ENCODE measurements at places on chromosomes 2 and 18.

DNA sequence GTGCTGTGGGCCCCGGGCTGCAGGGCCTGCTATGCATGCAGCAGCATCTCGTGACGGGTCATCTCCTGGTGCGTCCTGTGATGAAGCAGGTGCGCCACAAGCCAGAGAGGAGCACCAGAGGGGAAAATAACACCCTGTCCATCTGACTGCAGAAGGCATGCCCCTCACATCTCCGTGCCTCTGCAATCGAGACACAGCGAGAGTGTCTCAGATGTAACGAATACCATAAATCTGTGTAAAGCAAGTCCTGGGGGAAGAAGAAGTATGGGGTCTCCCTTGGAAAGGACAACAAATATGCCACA, 137.5 kb downstream of the PTGR3 start:
- DNase-seq = no peak

GRCh38 chr2:18153741-18154140, 275.3 kb downstream of the KCNS3 start:
- no peak for DNase-seq

DNA sequence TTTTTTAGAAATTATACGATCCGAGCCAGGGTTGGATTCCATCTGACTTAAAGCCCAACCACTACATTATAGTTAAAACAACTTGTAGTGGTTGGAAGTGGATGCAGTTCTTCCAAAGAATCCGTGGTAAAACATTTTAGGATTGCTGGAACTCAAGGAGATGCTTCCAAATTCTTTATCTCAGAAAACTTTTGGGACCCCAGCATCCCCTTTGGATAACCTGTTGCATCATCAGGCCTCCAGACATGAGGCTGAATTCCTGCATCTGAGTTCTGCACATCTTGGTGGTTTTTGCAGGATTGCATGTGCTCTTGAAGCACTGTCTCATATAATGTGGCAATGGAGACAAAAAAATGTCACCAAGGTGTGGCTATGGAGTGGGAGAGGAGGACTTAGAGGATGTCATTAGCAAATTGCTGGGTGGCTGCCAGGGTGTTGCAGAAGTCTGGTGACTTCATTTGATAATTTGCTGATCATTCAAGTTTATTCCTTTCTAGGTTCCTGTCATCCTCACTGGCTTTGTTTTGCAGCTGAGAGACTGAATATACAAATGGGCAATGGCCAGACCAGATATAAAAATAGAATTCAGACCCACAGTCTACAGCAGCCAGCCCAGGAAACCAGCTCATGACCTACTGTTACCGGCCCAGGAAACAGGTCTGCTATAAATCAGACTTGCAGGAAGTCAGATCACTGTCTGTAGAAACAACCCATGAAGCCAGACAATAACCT, 207.7 kb downstream of the BCL2 start:
- DNase-seq = no peak

DNA sequence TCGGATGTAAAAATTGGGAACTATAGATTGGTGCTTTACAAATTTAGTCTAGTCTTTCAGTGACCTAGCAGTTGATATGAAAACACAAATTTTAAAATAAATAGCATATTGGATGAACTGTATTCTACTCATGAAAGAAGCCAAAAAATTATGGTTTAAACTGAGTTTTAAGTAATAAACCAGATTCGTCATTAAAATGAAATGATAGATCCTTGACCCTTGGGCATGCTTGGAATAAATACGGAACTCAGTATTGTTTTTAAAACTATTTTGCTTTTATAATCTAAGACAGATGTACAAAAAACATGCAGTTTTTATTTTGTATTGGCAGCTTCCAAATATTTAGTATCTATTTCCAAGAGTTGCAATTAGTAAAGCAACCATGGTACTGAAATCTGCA, 34.6 kb upstream of the TBR1 start:
- DNase-seq = no peak

GRCh38 chr18:7038330-7038851, 79.2 kb downstream of the LAMA1 start:
- peak; percentile 94 for DNase-seq

- no peak for DNase-seq
These were observed 10.8 kb downstream of the DSG2 start for GRCh38 chr18:31508781-31509180.

DNA sequence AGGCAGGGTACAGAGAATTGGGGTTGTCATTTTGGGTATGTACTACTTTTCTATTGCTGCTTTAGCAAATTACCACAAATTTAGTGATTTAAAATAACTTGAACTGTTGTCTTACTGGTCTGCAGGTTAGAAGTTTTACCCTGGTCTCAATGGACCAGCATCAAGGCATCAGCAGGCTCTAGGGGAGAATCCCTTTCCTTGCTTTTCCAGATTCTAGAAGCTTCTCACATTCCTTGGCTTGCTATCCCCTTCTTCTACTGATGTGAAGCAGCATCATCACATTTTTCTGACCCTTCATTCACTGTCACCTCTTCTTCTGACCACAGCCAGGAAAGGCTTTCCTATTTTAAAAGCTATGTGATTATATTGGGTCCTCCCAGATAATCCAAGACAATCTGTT, 237.8 kb upstream of the RBMS1 start:
- DNase-seq = no peak

- no peak for DNase-seq
These were observed 35.0 kb downstream of the CERKL start for GRCh38 chr2:181621779-181622490.

- DNase-seq = no peak
These were observed 67.9 kb downstream of the BCL11A start for GRCh38 chr2:60485550-60485949.

DNA sequence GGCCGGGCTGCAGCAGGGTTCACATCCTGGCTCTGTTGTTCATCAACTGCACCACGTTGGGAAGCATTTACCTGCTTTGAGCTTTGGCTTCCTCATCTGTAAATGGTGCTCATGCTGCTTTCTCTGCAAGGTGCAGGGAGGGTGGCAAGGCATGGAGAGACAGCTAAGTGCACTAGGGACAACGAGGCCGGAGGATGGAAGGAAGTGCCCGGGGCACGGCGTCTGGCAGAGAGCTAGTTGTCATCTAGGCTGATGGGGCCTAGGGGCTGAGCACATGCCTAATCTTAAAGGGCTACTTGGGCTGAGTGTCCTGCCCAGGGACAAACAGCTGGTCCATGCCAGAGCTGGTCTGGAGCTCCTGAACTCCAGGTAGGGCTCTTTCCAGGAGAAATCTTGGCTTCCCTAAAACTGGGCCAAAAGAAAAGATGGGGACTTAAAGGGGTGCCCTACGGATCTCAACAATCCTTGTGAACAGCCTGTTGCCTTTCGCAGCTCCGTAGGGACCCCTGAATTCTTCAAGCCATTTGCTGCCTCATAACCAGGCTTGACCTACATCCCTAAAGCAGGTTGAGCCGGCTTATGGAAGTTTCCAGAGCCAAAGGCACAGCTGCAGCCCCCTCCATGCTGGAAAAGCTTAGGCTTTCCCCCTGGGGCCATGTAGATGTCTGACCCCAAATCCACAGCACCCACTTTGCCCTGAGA, 130.8 kb downstream of the SMAD7 start:
- DNase-seq = no peak

DNA sequence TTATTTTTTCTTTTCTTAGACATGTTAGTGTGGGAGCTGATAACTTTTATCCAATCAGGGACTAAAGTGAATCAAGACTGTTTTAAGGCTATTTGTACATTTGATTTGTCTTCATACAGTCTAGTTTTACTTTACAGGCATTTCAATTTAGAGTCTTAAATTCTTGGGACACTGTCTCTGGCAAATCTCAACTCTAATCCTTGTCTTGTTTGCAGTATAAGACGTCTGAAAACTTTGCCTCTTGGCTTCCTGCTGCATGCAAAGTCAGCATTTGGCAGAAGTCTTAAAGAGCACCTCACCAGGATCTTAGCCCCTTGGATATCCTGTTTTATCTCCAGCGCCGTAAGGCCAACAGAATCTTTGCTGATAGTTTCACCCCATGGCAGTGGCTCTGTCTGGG, 30.3 kb downstream of the SPOPL start:
- DNase-seq = no peak

DNA sequence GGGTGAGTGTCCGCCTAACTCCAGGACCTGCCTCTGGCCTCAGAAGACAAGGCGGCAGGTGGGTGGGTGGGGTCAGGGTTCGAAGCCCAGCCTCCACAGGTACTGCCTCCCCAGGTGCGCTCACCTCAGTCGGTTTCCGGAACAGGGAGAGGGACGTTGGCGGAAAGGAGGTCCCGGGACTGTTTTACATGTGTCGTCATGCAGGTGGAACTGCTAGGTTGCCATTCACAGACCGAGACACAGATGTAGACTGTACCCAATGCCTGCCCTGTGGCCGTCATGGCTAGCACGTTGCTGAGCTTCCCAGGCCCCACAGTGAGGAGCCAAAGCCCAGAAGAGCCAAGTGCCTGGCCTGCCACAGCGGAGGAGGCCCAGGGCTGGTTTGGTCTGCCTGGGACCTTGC, 284.0 kb upstream of the HS6ST1 start:
- no peak for DNase-seq

GRCh38 chr2:119062179-119062578, 96.4 kb downstream of the C1QL2 start:
- no peak for DNase-seq

DNA sequence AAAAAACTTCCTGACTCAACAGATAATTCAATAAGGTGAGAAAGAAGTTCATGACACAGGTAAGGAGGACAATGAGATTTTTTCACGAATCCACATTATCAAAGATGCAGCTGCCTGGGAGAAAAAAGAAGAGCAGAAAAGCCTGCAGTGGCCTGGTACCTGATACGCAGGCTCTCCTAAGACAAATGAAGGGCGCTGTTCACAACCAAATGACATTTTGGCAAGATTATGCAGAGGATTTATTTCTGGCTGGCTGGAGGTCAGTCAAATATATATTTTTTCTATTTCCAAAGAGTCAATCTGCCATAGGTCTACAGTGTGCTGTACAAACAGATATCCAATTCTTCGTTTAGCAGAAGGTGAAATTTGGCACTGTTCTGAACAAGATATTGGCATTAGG, 257.3 kb downstream of the STK39 start:
- no peak for DNase-seq

GRCh38 chr2:176177580-176178037, 10.9 kb upstream of the HOXD1 start:
- no peak for DNase-seq

DNA sequence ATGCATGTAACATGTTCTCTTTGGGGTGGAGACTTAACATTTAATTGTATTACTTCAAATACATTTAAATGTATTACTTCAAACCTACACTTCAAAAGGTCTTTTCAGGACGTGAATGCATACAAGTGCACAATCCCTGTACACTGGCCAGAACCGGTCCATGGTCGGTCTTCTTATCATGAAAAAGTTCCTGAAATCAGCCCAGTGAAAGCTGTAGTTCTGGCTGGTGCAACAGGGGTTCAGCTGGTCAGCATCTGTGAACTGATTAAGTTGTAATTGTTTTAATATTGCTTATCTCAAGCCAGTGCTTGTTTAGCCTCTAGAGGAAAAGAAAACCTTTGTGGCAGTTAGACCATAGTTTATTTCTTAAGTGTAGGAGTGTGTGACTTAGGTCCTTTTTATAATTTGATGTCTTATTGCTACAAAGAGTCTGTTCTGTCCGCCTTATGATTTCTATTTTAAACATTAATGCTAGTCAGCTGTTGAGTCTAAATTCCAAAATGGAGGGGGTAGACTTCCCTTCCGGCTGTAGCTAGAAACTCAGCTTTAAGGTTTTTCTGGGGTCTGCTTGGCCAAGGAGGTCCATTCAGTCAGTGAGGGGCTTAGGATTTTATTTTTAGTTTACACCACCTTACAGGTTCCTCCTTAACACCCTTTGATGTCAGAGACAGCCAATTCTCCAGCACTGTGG, 768 bp upstream of the CYBRD1 start:
- DNase-seq = no peak

DNA sequence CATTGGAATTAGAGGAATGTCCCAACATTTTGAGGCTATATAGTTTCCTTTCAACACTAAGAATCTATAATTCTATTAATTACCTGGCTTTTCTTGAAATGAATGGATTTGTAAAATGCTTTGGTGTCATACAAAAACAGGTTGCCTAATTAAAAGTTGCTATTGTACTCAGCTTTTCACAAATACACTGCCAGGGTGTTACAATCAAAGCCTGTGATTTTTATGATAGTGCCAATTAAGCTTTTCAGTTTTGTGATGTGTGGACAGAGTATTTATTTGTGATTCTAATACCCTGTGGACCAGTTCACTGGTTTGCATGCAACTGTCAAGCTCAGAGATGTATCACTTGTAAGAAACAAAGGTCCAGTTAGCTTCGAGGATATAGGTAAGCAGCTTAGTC, 71.8 kb downstream of the NAB1 start:
- DNase-seq = no peak

GRCh38 chr2:220476877-220477276, 849.4 kb downstream of the SLC4A3 start:
- DNase-seq = no peak

- no peak for DNase-seq
These were observed at the start of gene SETBP1 for GRCh38 chr18:44680273-44681075. Gene SETBP1, plus strand, starts transcription at chr18:44680888. Its CDS starts 20,459 bp downstream, at chr18:44701347.

- no peak for DNase-seq
These were observed 103.6 kb upstream of the BCL2L11 start for GRCh38 chr2:111017034-111017622.

- DNase-seq = no peak
These were observed 301.4 kb upstream of the CNTNAP5 start for GRCh38 chr2:123723706-123724105.

- DNase-seq = no peak
These were observed 298.8 kb downstream of the ZNF407 start for GRCh38 chr18:74896390-74896991.

DNA sequence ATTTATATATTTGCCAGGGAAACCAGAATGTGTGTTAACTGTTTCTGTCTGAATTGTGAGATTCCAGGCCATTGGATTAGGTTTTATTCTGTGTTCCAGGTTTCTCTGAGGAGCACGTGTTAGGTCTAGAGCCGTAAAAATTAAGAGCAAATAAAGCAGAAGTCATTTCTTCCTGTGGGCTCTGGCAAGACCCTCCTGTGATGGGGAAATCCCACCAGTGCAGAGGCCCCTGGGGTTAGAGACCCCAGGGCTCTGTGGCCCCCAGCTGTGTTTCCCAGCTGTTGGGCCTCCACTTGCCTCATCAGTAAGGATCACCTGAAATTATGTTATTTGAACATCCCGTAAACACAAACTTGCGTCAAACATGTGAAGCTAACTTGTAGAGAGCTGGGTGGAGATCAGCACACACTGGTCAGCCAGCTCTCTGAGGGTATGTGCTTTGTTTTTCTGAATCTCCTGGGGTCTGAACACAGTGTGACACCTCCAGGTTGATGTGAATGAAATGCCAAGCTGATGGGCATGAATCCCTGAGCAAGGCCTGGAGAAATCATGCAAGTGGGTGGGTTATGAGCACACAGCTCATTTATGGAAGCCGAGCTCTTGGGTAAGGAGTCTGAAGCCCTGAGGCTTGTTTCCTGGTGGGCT, 50.3 kb downstream of the HK2 start:
- DNase-seq = no peak

Data from AG04450 (cell line).